Endothelial cell (in vitro differentiated cells): ENCODE measurements at places on chromosomes 7 and 10. TPM values are rescaled to one million over a fixed set of nuclear protein-coding genes. Genes with fewer than 3 reads are reported as not detected.

DNA sequence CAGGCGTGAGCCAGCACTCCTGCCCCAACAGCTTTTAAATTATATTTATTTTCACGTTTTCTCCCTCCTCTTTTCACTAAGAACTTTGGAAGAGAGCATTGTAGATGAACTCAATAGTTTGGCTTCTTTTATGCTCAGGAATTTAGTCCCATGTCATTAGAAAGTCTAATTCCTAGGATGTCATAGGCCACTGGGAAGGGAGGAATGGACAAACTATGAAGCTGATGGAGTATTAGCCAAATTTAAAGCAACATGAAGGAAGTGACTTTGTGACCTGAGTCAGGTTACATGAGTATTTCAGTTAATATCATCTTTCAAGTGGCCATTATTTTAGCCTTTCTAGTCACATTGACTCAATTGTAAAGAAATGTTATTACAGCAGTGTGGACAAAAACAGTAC lies 18.0 kb upstream of the OPN4 start:
- DNase-seq, result no peak

GRCh38 chr7:76086070-76086469 lies 38.2 kb downstream of the MDH2 start:
- no peak for DNase-seq

DNA sequence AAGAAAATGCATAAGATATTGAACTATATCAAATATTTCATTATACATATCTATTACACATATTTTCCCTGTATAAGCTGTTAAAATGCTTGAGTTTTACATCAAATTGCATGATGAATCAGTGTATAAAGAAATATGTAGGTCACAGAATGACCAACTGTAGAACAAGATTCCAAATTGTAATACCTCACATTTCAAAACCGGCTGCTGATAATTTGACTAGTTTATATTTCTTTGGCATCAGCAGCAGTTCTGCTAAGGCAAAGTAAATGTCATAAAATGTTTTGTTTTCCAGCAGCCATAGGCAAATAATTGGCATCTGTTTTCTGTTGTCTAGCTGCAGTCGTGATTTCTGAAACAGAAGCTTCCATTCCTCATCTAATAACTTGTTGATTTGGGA lies 633.9 kb downstream of the ARL4A start:
- no peak for DNase-seq

DNA sequence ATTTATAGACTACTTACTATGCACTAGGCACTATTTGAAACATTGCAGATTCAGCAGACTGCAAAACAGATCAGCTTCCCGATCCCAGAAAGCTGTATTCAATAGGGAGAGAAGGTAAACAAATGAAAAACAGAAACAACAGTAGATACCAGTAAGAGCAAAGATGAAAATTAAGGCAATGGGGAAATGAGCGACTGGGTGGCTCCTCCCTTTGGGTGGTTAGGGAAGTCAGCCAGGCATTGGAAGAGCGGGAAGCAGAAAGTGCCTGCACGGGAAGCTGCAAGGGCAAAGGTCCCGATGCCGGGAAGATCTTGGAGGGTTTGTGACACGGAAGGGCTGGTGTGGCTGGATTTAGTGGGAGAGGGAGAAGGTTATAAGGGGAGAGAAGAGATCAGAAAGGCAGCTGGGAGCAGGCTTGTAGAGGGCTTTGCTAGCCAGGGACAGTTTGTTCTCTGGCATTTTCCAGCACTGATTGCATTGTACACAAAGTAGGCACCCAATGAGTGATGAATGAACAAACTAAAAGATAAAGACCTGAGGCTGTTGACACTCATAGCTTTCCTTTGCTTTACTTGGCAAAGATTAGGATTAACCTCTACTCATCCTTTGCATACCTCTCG lies 67.8 kb downstream of the NAMPT start:
- DNase-seq, result no peak

- DNase-seq, result no peak
Observed at GRCh38 chr7:135980012-135980551, 2.9 kb upstream of the MTPN start.

DNA sequence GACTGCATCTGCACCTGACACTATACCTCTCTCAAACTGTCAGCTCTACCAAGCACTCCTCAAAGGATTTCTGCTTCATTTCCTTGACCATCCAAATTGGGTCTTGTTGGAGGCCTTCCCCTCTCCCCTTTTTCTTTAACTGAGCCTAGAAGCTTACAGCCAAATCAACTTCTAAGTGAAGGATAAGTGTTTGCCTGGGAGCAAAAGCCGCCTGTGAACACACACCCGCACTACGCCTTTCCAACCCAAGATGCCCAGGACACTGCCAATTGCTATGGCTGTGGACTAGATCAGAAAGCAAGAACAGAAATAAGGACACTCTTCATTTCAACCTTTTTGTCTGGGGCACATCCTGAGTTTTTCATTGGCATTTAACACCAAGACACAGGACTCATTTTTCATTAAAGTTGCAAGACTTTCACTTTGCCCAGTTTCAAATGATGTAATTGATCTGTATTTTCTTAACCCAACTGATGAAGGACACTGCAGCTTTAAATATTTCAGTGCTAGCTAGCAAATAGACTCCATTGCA lies 52.8 kb downstream of the CPEB3 start:
- no peak for DNase-seq

GRCh38 chr7:44218418-44219201 lies 17.8 kb downstream of the YKT6 start:
- peak; percentile 64 for DNase-seq

Gene PLPP4
- not detected for total RNA-seq
